ENCODE measurements at places on chromosomes 3 and 15.

GRCh38 chr3:42053476-42053875, 37.7 kb upstream of the TRAK1 start:
- DNase-seq: no peak

GRCh38 chr3:158747417-158747816, 15.2 kb upstream of the RARRES1 start:
- no peak for DNase-seq

- DNase-seq: no peak
Observed at GRCh38 chr3:114974387-114974786, 172.7 kb downstream of the ZBTB20 start.

DNA sequence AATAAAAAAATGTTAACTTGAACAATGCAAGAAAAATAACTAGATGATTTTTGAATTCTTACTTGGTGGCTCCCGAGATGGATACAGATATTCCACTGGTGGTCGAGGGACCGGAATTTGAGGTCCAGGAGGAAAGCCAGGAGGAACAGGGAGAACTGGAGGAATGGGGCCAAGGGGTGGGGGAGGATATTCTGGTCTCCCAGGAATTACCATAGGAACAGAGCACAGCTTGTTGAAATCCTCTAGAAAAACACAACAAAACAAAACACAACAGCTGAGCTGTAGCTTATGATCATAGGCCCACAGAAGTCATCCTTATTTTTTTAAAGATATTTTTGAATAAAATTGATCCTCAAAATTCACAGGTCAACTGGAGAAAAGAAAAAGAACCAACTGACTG, 129.4 kb downstream of the FBN1 start:
- no peak for DNase-seq

- no peak for DNase-seq
Observed at GRCh38 chr3:112974894-112975293, at the start of gene CD200R1. Gene CD200R1, minus strand, starts transcription at chr3:112975103. Its CDS starts 246 bp downstream, at chr3:112974857.

DNA sequence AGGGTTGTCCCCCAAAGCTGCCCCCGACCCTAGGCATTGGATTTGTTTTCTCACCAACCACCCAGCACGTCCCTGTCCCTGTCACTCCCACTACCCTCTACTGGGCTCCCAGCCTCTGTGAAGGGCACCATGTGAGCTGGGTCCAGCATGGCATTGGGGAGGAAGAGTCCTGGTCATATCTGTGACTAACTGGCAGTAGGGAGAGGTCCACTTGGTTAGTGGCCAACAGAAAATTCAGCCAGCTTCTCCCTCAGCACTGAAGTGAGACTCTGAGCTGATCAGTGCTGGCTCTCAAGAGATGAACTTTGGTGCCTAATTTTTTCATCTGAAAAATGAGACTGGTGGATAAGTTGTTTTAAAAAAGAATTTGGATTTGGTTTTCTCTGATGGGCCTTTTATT, 11.3 kb upstream of the KIF23 start:
- DNase-seq: no peak

DNA sequence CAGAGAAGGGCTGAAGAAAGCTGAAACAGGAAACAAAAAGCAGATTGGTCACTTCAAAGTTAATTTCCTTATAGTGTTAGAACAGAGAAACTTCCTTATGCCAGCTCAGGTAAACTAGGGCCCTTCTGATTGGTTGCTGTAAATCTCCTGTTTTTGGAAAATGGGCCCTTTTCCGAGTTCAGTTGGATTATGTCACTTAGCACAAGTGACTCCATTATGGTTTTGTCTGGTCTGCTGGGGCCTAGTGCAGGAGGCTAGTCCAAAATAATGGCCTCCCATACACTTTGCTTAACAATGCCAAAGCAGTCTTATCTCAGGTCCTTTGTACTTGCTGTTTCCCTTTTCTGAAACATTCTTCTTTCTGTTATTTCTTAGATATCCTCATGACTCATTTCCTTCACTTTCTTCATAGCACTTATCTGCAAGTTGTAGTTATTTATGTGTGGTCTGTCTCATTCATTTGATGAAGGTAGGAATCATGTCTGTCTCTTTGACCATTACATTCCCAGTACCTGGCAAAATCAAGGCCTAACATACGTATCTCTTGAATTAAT, 7.7 kb upstream of the DCP1A start:
- no peak for DNase-seq

GRCh38 chr3:139480585-139480984, 4.3 kb upstream of the RBP2 start:
- no peak for DNase-seq

DNA sequence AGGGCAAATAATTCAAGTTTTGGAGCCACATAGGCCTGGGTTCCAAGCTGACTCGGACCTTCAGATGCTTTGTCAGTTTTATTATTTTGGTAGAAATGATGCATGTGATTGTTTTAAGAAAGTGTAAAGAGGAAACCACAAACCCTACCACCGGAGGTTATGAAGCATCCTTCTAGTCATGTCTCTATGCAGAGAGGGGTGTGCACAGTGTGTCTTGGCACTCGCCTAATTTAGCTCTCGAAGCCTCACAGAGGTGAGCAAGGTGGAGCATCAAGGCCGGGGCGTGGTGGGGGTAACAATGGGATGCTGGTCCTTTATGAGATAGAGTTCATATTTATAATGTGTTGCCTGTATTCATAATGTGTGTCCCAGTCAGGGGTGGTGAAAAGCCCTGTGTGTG, 63.7 kb upstream of the SMAD6 start:
- DNase-seq: no peak
